GM23248 (cell line): ENCODE measurements at places on chromosomes 4 and X. TPM values are rescaled to one million over a fixed set of nuclear protein-coding genes. Genes with fewer than 3 reads are reported as not detected.
A peak's percentile ranks its signal among the peaks of the same experiment; 100 is the strongest.

GRCh38 chr4:123423819-123424218 is 27.2 kb downstream of the SPRY1 start:
- no peak for DNase-seq

GRCh38 chrX:151676196-151676595 is 19.1 kb upstream of the PRRG3 start:
- no peak for DNase-seq

DNA sequence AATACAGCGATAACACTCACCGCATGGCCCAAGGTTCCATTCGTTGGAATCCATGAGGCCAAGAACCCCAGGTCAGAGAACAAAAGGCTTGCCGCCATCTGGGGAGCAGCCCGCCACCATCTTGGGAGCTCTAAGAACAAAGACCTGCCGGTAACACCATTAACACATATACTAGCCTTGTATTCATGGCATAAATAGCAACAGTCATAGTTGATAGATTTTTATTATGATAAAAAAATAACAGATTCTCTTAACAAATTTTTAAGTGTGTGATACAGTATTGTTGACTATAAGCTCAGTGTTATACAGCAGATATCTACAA is 309.4 kb downstream of the GLUD2 start:
- no peak for DNase-seq

DNA sequence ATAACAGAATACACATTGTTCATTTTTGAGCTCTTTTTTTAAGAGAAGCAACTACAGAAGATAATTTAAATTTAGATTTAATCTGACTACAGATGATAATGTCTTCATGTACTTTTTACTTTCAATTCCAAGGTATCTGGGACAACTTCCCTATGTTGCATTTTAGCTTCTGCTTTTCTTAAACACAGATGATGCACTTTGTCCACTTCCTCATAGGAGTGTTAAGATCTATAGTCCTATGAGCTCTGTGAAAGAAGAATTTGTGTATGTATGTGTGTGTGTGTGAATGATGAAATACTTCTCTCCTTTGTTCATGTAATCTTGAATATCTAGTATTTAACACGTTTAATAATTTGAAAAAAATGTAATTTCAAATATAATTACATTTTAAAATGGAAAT is 5.3 kb upstream of the FHIP1A start:
- DNase-seq, result no peak

DNA sequence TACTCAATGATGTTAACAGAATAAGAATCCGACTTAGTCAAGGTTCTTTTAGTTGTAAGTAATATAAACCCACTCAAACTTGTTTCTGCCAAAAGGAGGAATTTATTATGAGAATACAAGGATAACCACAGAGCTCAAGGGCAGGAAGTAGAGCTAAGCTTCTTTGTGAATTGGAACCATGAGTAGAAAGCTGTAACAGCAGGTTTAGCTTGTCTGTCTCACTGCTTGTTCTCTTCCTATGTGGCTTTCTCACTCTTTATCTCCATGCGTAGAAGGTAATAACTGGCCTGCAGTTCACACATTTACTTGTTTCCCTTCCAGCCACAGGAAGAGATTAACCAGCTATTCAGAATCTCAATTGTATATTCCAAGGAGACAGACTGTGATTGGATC is 378.3 kb downstream of the PPP1R2C start:
- no peak for DNase-seq

DNA sequence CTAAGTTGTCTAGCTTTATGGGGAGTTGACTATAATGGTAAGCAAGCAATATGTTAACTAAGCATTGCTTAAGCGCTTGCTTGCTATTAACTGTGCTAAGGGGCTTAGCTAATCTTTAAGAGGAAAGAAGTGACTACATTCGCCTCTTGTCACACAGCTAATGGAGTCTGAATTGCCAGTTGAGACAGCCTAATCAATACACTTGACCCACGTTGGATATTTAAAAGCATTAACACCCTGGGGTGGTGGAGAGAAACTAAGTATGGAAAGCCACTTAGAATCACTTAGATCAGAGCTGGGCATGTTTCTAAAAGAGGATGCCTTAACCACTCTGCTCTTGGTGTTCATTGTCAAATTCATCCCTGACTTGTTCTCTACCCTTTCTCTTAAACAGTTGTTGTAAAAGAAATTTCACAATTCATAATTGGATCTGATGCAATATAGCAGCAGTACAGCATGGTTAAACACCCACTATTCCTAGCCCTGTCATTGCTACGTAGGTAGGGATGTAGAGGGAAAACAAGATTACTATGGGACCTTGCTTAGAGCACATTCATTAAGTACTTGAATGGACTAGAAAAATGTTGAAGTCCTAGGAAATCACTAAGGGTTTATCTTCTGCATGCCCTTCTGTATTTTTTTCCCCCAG is 3.5 kb downstream of the ZAR1 start:
- no peak for DNase-seq

DNA sequence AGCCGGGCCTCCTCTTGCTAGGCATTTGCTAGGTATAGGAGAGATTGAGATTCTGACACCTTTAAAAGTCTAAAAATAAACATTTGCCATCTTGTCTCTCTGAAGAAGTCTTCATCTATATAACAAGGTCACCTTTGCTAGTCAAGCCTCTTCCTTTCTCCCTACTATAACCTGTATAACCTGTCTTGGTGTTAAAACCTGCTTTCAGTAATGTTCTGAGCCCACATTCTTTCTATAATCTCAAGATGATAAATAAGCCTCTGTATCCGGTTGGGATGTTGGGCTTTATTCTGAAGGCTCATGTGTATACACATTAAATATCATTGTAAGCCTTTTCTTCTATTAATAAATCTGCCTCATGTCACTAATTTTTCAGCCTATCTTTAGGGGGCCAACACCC is 10.2 kb downstream of the ASIC5 start:
- DNase-seq, result no peak

- no peak for DNase-seq
These were observed 467.7 kb downstream of the IDS start for GRCh38 chrX:149037281-149037870.

DNA sequence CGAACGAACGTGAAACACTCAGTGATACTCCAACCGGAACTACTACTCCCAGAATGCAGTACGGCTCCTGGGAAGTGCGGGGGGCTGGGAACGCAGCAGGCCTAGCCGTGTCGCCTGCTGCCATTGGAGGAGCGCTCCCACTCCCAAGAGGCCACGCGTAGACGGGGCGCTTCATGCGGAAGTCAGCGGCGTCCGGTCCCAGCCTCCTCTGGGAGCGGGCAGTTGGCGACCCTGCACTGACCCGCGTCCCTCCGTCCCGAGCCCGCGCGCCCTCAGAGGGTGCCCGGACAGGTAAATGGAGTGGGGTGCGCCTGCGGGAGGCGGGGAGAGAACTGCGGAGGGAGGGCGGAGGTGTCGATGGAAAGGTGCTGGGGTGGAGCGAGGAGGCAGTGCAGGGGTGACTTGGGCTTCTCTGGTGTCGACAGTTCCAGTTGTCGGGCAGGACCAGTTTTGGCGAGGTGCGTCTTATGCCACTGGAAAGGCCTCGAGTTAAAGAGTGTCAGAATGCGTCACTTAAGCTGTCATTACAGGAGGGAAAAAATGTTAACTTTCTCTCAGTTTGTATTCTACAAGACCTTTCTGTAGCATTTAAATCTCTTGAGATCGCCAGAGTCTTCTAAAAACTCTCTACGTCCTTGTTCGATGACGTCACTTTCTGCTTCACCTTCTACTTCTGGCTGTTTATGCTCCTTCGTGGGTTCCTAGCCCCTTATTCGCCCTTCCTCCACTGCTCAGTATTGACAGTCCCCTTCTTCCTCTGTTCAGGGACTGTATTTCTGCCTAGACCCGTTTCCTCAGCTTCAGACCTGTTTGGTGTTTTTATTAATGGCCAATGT is at the start of gene VAMP7:
Gene VAMP7, plus strand, starts transcription at position 188 of the 836 bp plus-strand sequence. CDS start 8,122 bp downstream, outside the sequence.
- peak; percentile 93 for DNase-seq

DNA sequence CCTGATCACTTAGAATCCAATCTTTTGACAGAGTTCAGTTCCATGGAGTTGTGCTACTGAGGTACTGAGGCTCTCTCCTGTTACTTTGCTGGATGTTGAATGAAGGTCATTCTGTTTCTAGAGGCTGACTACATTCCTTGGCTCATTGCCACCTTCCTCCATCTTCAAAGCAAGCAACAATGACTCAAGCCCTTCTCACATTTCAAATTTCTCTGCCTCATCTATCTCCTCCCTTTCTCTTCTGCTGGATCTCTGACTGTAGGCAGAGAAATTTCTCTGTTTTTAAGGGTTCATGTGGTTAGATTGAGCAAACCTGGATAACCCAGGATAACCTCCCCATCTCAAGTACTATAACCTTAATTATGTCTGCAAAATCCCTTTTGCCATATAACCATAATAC is 775.4 kb downstream of the STPG2 start:
- peak; percentile 2 for DNase-seq

DNA sequence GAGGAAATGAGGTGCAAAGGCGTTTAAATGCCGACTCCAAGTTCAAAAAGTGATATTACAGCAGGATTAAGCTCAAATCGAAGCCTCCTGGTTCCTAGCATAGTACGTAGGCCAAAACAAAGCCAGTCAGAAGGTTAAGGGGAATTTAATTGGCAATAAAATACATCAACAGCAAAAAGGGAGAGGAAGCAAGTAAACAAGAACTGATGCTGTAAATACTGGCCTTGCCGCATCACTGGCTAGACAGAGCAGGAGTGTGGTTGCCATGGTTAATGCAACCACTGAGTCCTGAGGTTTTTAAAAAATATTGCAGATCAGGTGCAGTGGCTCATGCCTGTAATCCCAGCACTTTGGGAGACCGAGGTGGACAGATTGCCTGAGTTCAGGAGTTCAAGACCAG is 63.2 kb upstream of the FBXW7 start:
- no peak for DNase-seq

DNA sequence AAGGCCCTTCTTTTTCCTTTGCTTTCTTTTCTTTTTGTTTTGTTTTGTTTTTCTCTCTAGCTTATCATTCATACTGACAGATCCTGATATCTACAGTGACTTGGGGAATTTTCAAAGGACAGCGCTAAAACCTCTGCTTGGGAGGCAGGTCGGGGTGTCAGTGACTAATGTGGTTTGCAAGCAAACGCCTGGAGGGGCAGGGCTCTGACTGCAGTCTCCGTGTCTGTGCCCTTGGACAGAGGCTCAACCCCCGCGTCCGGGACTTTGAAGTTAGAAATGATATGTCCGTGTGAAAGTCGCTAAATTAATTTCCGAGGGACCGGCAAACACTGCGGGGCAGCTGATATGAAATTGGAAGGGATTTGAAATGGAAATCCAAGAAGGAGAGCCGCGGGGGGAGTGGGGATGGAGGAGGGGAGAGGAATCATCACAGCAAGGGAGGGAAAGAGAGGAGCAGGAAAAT is 312.4 kb downstream of the DHRSX start:
- DNase-seq, result no peak

DNA sequence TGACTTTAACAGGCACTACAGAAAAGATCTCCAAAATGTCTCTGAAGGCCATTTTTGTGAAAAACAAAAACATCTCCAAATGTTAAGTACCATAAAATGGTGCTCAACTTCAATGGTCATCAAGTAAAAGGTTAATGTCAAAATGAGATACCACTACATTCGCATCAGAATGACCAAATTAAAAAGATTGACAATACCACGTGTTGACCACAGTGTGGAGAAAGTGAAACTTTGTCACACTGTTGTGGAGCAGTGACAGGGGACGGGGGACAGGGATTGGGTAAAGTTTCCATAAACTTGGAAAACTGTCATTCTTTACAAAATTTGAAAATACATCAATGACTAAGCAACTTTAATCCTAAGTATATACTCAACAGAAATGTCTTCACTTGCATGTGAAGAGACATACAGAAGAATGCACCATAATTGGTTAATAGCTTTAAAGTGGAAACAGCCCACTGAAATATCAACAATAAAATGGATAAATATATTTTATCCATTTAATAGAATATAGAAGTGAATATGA is 19.1 kb upstream of the CISD2 start:
- DNase-seq, result no peak

GRCh38 chr4:137635108-137635507 is 102.8 kb upstream of the PCDH18 start:
- peak; percentile 53 for DNase-seq

DNA sequence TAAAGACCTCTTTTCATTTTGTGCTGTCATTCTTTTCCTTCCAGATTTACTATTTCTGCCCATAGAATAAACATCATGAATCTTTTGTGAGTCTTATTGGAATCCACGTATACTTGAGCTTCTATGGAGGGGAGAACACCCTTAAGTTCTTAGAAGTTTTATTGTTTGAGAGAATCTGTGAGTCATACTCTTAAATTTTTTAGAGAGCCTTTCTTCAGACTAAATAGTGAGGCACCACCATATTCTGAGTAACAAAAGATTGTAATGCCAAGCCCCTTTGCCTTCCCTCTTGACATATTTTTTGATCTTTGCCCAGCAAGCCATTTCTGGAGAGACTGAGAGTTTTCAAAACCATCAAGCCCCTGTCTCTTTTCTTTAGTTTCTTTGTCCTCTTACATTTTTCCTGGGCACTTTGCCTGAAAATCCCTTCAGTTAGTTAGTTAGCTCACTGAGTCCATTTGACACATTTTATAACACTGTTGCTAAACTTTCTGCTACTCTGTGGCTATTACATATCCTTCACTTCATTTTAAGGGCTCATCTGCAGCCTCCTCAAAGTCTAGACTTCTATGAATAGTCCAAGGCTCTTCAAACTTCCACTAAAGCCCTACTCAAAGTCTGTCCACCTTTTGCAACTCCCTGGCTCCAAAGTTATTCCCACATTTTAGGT is 65.3 kb upstream of the NDUFC1 start:
- peak; percentile 67 for DNase-seq

GRCh38 chr4:47510506-47511143 is 25.6 kb downstream of the ATP10D start:
- peak; percentile 60 for DNase-seq

DNA sequence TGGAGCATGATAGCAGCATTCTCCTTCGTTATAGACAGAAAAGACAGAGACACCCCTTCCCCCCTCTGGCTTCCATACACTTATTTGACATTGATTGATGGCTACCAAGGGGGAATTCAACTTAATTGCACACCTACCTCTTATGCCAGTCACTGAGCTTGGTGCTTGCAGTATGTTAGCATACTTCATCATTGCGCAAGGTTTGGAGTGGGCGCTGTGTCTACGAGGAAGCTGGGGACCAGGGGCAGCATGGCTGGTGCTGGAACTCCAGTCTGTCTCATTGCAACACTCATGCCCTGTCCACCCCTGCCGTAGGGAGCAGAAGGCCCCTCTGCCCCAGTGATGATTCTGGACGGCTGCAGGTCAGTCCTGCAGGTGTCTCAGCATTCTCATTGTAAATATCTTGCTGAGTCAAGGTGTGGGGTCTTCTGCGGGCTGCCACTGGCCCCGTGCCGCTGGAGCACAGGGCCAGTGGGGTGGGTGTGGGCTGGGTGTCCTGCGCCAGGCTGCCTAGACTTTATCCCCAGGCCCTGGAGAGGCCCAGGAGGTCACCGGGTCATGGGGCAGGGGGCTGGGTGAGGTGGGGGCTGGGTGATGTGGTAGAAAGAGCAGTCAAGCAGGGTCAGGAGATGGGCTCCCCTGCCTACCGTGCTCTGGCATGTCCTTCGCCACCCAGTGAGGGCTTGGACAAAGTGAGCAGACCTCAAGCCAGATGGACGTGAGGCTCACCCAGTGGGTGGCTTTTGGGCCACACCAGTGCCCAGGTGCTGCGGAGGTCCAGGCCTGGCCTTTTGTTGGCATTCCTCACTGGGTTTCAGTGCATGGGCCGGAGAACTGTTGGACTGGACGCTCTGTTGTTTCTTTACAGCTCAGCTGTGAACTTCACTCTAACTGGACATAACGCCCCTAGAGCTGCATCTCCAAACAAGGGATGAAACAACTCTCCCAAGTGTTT is 85.5 kb downstream of the PSAPL1 start:
- DNase-seq, result no peak

- no peak for DNase-seq
These were observed 117.6 kb downstream of the STK32B start for GRCh38 chr4:5168891-5169290.

The MEPE gene
- not detected in 2 replicates for total RNA-seq

The FHIP1A gene
- 0.11 TPM in 1 of 2 replicates, not detected in the other for total RNA-seq

The IL3RA gene
- total RNA-seq, result not detected in 2 replicates

The MAGEA1 gene
- not detected in 2 replicates for total RNA-seq
